Activated T-helper 1 cell treated with anti-CD3 and anti-CD28 coated beads, Interleukin-12 subunit alpha, Interleukin-12 subunit beta, Interleukin-2, Interleukin-4 antibody, amounts not matched to agents 30 ng/mL and 10 ng/mL and 1 ng/mL, durations not matched to agents 14 hours and 24 hours and 36 hours (primary cell): ENCODE measurements at places on chromosomes 7 and 10. TPM values are rescaled to one million over a fixed set of nuclear protein-coding genes. Genes with fewer than 3 reads are reported as not detected.

CRPPA gene
- total RNA-seq: 0.91 and 1.1 TPM in 2 replicates

CYP2C8 gene
- not detected in 2 replicates for total RNA-seq

STOX1 gene
- total RNA-seq: 0.32 and 1.1 TPM in 2 replicates

ASAH2 gene
- total RNA-seq: 2.2 and 5.4 TPM in 2 replicates

OPALIN gene
- not detected in 2 replicates for total RNA-seq

BTRC gene
- total RNA-seq: 19.7 and 22.2 TPM in 2 replicates

OR13A1 gene
- not detected in 2 replicates for total RNA-seq

TMEM196 gene
- not detected in 2 replicates for total RNA-seq

ACTL6B gene
- not detected in 2 replicates for total RNA-seq

ATP5MK gene
- 480 and 483 TPM in 2 replicates for total RNA-seq

VAX1 gene
- total RNA-seq: not detected in 2 replicates

PPP1R3A gene
- not detected in 2 replicates for total RNA-seq

SCART1 gene
- total RNA-seq: 1.2 and 1.5 TPM in 2 replicates

RBM28 gene
- total RNA-seq: 77.0 and 80.1 TPM in 2 replicates

ELFN1 gene
- 0.05 TPM in 1 of 2 replicates, not detected in the other for total RNA-seq

ARMC10 gene
- 49.6 and 51.8 TPM in 2 replicates for total RNA-seq

TIMM23B gene
- total RNA-seq: 31.6 and 31.7 TPM in 2 replicates

FAM241B gene
- 10.2 and 10.9 TPM in 2 replicates for total RNA-seq
